ENCODE measurements at places on chromosomes 7 and 10.

DNA sequence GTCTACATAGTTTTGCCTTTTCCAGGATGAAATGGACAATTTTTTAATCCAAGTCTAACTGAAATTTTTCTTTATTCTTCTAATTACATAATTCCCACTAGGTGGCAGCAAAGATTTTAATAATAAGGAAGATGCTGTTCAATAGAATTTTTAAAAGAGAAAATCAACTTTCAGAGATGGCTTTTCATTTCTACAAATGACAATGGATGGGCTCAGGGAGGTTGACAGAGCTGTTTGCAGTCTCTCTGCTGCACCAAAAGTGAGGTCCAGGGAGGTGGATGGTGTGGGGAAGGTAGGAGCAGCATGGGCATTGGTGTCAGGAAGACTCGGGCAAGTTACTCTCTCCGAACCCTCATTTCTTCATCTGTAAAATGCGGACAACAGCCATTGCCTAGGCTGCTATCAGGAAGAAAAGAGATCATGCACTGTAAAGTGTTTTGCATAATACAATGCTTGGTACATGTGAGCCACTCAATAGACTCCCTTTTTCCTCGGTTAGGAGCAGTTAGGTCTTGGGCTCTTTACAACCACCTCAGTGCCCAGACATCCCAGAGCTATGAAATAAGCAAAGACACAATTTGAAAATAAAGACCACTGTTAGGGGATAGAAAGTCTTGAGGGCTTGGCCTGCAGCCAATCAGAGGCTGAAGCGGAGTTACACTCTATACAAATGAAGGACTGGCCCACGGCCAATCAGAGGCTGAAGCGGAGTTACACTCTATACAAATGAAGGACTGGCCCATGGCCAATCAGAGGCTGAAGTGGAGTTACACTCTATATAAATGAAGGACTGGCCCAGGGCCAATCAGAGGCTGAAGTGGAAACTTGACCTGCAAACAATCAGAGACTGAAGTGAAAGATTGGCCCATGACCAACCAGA, 107.1 kb downstream of the ABLIM1 start:
- DNase-seq: no peak

GRCh38 chr7:112302566-112302965, 96.1 kb downstream of the ZNF277 start:
- DNase-seq: no peak

DNA sequence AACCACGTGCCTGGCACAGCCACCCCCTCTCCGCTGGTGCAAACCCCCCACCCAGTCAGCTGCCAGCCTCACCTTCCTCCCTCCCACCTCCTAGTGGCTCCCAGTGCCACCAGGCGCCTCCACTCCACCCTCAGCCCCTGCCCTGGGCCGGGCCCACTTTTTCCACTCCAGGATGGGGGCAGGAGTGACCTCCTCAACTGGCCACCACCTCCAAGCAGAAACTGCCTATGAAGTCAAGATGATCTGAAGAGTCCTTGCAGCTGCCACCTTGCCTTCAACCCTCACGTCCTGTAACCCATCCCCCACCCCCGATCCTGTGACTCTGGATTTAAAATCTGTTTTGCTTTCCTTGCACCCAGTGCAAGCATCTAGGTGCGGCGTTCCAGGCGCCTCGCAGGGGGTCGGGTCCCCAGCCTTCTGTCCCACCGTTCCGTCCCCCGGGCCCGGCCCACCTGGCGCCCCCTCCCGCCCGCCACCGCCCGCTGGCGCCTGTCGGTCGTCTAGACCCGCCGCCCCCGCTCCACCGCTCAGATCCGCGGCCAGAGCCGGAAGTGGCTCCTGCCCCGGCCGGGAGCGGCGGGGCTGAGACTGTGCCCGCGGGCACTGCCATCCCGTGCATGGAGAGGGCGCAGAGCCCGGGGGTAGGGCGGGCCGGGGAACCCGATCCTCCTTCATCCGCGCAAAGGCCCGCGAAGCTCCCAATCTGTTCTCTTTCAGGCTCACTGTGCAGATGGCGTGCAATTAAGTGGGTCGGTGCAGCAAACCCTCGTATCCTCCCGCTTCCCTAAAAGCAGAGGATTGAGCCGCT, 51.2 kb upstream of the GTF2I start:
- DNase-seq: peak; percentile 80

DNA sequence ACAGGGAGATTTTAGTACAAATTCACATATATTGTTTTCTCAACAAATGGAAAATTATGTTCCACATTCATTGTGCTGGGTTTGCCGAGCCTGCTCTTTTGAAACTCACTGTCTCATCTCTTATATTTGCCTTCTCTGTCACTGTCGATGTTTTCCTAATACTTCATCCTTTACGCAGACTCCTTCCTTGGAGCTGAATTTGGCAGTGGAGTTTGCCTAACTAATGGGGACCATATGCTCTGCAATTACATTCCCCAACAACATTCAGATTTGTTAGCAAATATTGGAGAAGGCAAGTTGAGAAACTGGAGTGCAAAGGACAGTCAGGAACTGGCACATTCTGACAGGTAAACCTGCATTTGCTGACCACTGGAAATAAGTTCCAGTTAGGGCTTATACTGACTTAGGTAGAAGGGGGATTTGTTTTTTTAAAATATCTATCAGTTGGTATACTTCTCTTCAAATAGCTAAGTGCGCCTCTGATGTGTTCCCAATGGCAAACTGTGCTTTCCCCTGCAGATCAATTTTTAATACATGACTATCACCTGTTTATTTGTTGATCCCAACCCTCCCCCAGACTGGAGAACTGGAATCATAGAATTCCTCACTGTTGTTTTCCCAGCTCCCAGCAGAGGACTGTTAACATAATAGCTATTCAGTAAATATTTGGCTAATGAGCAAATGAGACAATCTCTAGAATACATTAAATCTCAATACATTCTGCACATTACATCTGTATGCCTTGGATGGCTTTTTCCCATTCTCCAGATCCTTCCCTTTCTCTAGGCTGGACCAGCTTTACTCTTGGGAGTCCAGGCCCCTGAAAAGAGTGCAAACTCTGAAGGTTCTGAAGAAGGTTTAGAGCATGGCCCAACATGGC, 769.3 kb downstream of the KCNMA1 start:
- DNase-seq: no peak

DNA sequence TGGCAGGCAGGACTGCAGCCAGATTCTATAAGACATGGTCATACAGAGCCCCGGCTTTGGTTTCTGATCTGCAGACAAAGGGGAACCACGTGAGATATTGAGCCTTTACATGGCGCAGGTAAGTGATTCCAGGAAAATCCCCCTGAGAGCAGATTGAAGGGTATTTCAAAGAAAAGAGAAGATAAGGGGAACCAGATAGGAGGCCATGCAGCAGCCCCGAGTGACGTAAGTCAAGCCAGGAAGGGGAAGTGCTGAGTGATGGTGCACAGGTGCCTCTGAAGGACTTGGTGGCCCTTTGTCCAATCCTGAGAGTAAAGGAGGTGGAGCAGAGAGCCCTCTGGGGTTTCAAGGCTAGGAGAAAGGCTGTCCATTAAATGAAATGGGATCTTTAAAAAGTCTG, 329.0 kb downstream of the ACTR3B start:
- DNase-seq: no peak

DNA sequence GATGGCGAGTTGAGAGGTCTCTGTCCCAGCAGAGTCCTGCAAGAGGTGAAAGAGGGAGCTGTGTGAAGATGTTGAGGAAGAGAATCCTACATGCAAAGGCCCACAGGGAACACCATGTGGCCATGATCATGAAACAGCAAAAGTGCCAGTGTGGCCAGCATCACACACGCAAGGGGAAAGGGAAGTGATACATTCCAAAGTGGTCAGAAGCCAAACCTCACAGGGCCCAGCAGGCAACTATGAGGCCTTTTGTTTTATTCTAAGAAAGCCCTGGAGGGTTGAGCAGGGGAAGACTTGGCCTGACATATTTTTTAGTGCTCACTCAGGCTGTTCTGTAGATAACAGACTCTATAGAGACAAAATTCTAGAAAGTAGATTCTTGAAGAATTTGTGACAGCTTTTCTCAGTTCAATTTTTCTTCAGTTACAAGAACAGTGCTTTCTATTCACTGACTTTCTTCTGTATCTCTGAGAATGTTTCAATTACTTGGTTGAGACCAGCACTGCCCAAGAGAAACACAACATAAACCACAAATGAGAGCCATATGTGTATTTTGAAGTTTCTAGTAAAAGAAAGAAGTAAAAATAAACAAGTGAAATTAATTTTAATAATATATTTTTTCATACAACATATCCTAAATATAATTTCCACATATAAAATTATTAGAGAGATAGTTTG, 82.3 kb downstream of the HTR7 start:
- no peak for DNase-seq

- peak; percentile 47 for DNase-seq
These were observed 1.1 kb upstream of the CDH23 start for GRCh38 chr10:71395621-71396020.

DNA sequence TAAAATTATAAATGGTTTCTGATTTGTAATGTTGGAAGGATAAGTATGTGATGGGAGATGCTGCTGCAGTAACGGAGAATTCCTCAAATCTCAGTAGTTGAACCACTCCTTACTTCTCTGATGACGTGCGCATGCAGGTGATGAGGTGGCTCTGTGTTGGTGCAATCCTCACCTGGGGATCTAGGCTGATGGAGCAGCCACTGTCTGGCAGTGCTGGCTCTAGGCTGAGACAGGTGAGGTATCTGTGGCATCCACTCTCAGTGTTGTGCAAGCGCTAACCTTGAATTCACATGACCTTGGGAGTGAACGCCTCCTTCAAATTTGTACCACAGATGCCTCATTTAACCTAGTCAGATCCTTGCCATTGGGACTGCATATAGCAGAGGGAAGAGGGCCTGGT, 35.0 kb downstream of the LHFPL3 start:
- DNase-seq: no peak

DNA sequence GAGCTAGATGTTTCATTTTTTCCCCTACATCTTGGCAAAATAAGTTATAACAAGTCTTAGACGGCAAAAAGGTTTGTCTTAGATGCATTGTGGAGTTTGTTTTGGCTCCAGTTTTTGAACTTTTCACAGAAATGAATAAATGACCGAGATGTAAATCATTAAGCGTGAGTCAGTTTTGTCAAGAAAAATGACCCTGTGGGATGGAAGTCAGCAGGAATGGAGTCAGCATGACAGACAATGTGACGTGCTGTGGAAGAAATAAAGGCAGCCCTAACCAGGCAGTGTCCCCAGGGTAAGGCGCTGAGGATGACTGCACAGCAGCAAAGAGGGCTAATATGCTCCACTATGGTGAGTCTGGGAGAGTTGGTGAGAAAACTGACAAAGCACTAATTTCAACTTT, 163.2 kb downstream of the NOC3L start:
- DNase-seq: no peak

GRCh38 chr7:46321556-46322205, 400.6 kb upstream of the IGFBP3 start:
- no peak for DNase-seq

DNA sequence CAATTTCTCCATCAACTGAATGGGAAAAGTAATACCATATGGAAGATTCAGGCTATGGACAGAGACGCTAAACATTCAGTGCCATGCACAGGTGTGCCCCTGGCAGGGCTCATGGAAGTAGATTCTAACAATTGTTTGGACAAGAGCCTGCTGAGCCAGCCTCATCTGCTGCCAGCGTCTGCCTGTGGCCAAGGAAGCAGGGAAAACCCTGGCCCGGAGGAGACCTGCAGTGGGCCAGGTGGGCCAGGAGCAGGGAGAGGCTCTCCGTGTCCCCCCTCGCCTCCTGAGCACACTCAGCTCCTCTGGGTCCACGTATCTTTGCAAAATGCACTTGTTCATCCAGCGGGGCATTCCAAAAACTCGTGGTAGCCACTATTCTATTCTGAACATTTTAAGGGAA, 130.1 kb downstream of the TCERG1L start:
- peak; percentile 9 for DNase-seq

GRCh38 chr10:44856696-44857095, 54.4 kb upstream of the TMEM72 start:
- no peak for DNase-seq

DNA sequence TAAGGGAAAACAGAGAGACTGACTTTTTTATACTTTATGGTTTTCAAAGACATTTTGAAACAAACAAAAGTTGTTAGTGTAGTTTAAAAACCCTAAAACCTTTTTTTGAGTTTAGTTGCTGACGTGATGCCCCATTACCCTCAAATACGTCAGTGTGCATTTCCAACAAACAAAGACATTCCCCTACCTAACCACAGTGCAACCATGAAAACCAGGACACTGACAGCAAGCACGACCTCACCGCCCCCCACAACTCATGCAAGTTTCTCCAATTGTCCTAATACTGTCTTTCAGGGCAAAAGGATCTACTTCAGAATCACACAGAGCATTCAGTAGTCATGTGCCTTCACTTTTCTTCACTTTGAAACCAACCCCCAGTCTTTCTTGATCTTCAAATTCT, 75.0 kb downstream of the WNT2 start:
- no peak for DNase-seq

GRCh38 chr10:123687758-123688157, 21.6 kb downstream of the GPR26 start:
- DNase-seq: no peak

- DNase-seq: no peak
These were observed 108.7 kb downstream of the TYW1 start for GRCh38 chr7:67105377-67105776.

- DNase-seq: no peak
These were observed 8.5 kb upstream of the PAX2 start for GRCh38 chr10:100736809-100737354.

- no peak for DNase-seq
These were observed 12.6 kb downstream of the MICALL2 start for GRCh38 chr7:1446620-1447032.

DNA sequence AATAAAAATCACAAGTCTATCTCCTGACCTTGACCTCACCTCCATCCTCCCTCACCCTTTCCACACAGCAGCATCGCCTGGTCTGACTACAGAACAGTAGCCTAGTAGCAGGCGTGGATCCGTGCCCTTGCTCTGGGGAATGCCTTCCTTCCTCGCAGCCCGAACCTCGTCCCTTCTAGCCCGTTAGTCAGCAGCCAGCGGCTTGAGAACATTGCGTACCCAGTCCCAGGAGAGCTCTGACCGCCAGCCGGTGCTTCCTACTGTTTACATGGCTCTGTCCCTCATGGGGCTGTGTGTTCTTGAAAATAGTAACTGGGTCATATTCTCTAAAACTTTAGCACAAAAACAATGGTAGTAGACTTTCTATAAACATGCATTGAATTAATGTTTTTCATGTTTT, 682.7 kb upstream of the IGFBP3 start:
- DNase-seq: no peak

Measured in activated CD8-positive, alpha-beta memory T cell treated with anti-CD3 and anti-CD28 coated beads for 24 hours (primary cell).